ENCODE measurements at places on chromosomes 4 and X.
A peak's percentile ranks its signal among the peaks of the same experiment; 100 is the strongest.

DNA sequence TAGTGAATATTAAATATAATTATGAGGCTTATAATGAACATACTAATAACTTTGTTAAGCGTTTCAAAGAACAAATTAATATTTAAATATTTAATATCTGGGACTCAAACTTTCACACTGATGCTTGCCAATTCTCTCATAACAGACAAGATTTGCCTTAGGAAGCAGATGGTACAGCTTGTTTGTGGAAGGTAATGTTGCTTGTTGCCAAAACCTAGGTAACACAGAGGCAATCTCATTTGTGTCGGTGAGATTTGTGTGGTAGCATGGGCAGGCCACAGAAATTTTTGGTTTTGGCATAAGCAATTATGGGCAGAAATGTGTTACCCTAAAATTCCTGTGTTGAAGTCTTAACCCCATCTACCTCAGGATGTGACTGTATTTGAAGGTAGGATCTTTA, 114.9 kb upstream of the AFF2 start:
- ATAC-seq = no peak

- no peak for ATAC-seq
Measured at GRCh38 chrX:40329616-40330015, 231.9 kb upstream of the BCOR start.

DNA sequence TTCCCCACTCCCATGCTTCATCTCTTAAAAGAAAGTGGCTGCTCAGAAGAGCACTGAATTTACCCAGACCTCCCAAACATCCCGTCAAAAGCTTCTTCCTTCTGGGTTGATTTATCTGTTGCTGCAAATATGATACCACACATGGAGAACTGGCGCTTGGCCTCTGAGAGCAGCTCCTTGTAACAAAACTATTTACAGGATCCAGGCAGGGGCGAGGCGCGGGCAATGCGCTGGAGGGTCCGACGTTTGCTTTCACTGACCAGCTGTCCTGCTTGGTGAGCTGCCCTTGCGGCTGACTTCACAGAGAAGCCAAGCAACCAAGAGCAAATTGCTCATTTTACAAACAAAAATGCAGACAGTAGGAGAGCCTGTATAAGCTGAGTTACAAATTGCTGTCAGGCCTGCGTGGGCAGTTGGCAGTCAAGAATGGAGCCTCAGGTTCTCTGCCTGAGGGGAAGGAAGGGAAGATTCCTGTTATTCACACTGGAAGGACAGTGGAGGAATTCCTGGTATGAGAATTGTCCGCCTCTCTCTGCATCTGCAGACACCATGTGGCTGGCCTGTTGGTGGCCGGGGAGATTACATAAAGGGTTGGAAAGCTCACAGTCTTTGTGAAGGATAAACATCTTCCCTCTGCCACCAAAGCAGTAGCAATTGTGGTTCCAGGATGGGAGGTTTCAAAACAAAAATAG, 192.2 kb upstream of the LEF1 start:
- ATAC-seq = no peak

GRCh38 chr4:73037057-73037456, 32.5 kb downstream of the COX18 start:
- no peak for ATAC-seq

DNA sequence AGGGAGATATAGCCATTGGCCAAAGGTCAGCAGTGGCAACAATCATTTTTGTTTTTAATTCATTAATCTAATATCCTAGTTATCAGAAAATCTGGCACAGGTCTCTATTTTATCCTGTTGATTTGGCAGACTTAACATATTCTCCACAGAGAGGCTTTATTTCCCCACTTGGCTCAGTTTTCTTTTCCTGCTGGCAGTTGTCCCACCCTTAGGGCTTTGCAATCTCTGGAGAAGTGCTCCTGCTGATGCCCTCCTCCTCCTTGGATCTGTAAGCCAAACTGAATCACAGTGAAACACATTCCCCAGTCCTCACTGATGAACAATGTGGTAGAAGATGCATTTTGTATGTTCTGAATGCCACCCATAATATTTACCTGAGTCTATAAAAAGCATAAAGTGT, 889.7 kb downstream of the PDHA2 start:
- ATAC-seq = no peak

DNA sequence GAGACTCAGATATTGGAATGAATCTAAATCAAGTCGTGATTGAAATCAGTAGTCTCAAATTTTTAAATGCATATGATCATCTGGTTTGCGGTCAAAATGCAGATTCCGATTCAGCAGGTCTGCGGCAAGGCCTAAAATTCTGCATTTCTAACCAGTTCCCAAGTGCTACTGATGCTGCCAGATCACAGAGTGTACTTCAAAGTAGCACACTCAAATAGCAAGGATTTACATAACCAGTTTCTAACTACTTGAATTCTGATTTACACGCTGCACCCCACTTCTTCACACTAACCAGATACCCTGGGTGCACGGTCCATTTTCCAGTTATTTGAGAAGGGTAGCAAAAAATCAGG, 752 bp downstream of the MBTPS2 start:
- ATAC-seq = peak; percentile 13

- peak; percentile 51 for ATAC-seq
Measured at GRCh38 chr4:118842055-118842454, 6.1 kb upstream of the SEC24D start.

DNA sequence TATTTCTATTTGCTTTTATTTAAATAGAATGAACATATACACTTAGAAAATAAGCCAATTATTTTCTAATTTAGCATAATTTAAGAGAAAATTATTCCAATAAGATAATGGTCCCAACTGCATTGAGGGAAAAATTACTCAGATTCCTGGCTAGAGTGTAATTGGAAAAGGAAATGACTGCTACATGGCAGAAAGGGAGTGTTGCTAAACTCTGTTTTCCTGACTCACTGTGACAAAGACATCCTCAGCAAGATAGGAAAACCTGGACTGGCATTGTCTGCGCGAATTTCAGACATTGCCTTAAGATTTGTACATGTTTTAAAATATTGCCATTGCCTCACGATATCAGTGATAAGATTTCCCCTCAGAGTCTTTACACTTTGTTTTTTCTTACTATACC, 8.2 kb downstream of the TNIP3 start:
- peak; percentile 91 for ATAC-seq

DNA sequence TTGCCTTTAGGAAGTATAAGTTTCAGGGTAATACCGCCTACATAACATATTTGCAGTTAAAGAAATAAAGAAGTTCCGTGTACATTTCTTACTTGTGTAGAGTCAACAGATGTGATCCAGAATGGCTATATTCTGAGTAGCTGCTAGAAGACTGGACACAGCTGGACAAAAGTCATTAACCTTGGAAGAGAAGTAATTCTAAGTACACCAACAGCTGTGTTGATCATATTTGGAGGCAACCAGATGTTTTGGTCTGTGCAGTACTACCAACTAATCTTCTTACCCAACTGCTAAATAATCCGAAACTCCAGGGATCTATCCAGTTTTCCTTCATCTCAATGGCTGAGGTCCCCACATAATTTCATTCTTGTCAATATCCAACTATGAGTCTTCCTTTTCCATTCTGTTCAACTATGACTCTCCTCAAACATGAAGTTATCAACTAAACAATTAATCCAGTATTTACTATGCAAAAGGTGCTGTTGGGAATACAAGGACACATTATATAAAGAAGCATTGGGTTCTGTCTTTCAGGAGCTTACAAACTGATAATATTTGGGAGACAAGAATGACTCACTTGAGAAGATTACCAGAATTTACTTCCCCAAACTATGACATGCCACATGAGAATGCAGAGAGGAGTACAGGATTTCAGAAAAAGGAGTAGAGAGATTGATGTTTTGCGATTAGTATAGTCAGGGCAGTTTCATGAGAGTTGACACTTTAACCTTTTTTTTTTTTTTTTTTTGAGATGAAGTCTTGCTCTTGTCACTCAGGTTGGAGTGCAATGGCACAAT, 78.2 kb downstream of the COL4A6 start:
- no peak for ATAC-seq

GRCh38 chr4:3771164-3771809, 5.1 kb downstream of the ADRA2C start:
- ATAC-seq = no peak

DNA sequence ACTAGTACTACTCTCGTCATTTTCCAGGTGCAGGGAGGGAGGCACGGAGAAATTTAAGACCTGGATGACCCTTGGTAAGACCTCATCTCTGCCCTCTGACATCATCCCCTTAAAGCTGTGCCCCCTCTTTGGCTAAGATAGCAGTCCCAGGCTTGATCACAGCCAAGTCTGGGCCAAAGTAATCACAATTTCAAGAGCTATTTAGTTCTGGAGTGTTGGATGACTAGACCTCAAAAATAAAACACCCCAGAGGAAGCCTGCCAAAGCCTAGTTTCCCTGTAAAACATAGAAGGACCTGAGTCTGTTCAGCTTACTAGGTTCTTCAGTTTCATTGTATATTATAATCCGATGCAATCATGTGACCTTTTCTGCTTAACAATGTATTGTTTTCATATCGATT, 144.6 kb upstream of the ARHGEF9 start:
- ATAC-seq = no peak

DNA sequence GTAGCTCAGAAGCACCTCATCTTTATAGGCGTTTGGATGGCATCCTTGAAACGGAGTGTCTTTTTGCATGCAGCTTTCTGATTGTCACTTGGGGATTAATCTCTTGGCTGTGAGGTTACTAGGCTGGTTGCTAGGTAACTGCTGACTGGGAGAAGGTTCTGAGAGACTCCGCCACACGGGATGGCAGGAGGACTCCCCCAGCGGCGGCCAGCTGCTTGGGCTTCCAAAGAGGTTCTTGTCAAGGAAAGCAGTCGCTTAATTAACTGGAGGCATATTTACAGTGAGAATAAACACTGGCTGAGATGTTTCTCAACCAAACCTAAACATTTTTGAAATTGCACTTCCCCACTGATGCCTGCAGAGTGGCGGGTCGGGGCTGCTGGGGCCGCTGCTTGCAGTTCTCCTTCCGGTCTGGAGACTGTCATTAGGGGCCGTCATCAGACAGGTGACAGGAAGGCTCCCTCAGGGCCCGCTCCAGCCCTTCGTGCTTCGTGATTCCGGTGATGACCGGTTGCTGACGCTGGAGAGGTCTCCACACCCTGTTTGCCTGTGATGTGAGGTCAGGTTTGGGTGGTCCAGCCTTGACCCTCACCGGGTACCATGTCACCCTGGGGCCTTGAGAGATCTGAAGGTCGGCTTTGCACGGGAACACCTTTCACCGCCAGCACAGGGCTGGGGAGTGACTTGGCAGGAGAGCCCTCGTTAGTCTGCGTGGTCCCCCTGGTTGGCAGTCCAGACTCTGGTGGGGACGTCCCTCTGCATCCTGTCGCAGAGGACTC, 9.1 kb downstream of the NSG1 start:
- ATAC-seq = no peak

DNA sequence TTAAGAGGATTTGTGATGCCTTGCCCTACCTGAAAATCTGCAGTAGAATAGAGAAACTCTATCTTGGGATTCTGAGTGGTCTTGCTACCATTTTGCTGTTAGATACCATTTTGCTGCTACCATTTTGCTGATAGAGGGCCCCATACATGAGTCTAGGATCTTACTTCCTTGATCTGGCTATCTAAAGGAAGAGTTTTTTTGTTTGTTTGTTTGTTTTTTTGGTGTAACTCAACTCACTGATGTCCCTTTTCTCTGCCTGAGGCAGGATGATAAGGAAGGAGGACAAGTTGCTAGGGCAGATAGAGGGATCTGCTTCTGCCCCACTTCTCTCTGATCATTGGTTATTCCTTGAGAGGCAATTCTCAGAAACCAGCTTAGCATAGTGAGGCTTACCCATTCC, 31.0 kb downstream of the XK start:
- ATAC-seq = no peak

DNA sequence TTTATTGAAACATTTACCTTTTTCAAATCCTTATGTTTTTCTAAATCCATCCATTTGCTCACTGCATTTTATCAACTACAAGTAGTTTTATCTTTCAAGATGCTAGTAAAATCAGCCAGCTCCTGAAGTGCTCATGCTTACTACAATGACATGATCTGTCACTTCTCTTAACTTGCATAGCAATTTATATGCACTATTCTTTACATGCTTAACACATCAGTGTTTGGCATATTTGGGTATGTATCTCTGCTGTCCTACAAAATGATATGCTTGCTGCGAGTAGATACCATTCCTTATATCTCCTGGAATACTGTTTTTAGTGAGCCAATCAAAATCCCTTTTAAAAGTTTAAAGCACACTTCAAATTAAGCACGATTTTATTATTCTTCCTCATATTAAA, 2726.8 kb downstream of the PCDH7 start:
- no peak for ATAC-seq

- peak; percentile 47 for ATAC-seq
Measured at GRCh38 chr4:25993395-25994185, 79.6 kb downstream of the SMIM20 start.

DNA sequence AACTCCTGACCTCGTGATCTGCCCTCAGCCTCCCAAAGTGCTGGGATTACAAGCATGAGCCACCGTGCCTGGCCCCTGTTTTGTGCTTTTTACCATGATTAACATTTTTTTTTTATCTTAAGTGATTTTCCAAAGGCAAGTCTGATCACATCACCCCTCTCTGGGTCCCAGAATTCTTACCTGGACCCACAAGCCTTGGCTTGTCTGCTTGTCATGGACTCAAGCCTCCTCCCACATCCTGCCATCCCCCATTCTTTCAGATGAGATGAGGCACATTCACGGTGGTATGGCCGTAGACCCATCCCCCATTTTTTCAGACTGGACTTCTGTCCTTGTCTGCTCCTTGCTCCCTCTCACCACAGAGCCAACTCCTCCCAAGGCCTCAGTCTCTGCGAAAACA, 55.3 kb downstream of the APLN start:
- no peak for ATAC-seq

- no peak for ATAC-seq
Measured at GRCh38 chr4:112199041-112199440, 32.5 kb upstream of the AP1AR start.

DNA sequence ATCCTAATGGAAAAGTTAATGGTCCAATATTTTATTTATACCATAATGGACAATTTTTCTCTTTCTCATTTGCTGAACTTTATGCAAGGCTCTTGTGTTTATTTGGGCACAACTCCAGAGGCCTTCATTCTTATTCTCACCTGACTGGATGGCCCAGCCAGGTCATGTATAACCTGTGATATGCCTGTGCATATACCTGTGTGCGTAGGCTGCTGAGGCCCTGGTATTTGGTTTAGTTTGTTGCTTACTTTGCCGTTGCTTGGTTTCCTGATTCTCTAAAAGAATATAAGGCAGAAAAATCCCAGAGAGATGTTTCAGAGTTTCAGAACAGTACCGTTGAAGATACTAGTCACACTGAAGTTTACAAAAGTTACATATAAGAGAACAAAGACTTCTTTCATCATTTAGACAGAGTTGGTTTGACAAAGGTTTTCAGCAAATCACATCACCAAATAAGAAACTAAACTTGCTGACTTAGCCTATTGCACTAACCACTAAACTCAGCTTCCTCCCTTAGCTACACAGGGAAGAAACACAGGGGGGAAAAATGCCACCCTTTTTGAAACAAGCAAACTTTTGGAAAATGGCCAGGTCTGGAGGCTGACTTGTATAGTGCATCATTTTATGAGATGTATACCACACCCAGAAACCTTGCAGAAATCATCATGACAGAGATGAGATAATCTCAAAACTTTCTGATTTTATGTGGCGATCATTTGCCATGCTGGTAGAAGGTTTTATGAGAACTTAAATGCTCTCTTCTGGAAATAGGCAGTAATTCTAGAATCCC, 248.5 kb downstream of the GRIA3 start:
- no peak for ATAC-seq
